ENCODE measurements at places on chromosomes 3 and 15.
A peak's percentile ranks its signal among the peaks of the same experiment; 100 is the strongest.

DNA sequence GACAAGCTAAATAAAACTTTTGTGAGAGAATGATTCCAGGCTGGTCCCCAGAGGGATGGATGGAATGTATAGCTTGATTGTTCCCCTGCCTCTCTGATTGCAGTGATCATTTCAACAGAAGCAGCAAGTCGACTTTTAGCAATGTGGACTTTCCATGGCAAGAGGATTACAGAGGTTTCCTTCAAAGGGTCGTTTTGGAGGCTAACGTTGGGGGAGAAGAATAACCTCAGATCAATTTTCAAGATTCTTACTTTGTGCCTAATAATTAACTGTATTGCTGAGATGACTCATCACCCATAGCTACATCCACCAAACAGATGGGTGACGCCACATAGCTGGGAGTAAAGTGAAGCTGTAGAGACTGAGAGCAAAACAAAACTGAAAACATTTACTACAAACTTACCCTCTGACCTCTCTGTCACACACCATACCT lies 79.9 kb downstream of the GTPBP8 start:
- peak; percentile 38 for DNase-seq

DNA sequence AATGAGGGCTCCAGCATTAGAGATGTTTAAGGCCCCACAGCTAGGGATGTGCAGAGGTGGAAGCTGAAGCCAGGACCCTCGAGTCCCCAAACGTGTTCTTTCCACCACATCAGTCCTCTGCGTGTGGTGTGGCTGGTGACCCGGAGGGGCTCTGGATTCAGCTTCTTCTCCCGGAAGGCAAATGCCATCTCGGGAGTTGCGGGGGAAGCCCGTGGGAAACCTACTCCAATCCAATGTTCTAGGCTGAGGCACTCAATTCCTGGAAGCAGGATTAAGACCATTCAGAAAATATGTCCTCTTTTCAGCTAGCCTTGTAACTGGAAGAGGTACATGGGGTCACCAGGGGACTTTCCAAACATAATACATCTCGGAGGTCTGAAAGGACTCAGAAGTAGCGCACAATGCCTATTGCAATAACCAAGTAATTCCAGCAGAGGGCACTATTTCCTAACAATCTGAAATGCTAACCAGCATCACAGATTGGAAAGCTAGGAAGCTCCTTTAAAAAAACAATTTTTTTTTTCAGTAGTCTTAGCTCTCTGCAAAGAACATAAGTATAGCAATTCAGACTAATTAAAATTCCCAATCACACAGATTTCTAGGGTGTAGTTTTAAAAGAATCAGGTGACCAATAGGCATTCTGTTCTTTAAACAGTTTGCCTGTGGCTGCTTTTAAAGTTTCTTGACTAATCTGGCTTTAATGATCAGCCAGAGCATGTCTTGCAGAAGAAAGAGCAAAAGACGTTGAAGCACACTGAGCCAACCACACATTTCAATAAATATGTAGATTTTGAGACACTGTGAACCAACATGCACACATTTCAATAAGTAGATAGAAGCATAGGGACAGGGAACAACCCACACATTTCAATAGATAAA lies 36.1 kb downstream of the BNC1 start:
- DNase-seq = no peak

DNA sequence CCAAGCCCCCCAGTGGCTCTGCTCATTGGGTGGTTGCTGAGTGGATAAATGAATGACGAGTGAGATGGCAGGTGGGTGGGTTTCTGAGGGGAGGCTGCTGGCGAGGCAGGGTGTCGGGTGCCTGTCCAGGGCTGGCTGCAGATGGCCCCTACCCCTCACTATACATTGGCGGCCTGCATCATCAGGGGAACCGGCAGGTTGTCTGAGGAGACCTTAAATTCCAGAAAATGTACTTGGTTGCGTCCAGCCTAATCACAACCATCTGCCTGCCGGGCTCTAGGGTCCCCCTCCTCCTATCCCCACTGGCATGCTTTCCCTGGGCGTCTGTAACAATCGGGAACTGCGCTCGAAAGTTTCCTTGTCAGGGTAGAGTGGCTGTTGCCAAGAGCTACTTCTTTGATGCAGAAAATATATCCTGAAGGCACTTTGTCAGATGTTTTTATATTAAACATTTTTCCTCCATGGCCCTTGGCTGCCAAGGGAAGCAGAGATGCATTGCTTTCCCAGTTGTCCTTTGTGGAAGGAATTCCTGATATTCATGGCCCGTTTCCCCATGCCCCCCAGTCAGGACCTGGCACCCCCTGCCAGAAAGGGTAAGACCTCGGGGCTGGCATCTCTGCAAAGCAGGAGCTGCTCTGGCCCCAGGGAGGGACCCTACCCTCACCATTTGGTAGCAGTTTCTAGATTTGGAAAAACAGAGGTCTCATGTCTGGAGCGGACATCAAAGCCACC lies 22.9 kb downstream of the SMAD6 start:
- no peak for DNase-seq

- no peak for DNase-seq
These were observed 21.6 kb upstream of the TASOR start for GRCh38 chr3:56704706-56705105.

GRCh38 chr15:82832601-82833361 lies 23.4 kb downstream of the WHAMM start:
- no peak for DNase-seq

DNA sequence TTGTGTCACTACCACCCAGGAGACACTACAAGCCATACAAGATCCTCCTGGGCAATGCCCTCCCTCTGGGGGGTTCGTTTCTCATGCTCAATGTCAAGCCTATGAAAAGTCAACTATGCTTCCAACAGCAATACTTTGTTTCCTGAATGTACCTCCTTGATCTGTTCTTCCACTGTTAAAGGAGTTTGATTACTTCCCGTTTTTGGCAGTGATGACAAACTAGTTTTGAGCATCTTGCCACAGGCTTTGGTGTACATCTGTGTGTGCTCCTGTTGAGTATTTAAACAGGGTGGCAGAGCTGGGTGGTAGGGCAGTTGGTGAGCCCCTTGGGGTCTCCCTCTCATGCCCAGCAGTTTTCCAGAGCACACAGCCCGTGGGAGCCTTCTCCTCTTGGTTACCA lies 81.4 kb downstream of the IL12A start:
- no peak for DNase-seq
